ENCODE measurements at places on chromosomes 4 and X.
A peak's percentile ranks its signal among the peaks of the same experiment; 100 is the strongest.

DNA sequence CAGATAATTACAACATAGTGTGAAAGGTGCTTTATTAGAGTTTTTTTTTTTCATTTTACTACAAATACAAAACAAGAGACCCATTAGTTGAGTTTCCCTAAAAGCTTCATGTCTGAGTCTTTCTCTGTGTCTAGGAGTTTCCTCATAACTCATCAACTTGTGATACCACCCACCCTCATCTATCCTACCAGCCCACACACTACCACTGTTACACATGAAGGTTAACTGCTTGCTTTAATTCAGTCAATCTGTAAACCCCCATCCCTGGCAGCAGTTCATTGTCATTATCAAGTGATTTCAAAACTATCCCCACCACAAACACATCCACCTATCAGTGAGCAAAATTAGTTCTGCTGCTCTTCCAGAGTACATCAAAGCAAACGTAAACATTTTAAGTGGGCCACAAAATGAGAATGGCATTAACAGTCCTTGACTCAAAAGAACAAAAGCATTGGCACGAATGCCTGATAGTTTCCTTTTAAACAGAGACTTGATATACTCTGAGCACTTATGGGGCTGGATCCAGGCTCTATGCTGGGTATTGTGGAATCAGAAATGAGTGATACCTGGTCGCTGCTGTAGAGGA lies 331.6 kb upstream of the FAM241A start:
- DNase-seq: no peak

DNA sequence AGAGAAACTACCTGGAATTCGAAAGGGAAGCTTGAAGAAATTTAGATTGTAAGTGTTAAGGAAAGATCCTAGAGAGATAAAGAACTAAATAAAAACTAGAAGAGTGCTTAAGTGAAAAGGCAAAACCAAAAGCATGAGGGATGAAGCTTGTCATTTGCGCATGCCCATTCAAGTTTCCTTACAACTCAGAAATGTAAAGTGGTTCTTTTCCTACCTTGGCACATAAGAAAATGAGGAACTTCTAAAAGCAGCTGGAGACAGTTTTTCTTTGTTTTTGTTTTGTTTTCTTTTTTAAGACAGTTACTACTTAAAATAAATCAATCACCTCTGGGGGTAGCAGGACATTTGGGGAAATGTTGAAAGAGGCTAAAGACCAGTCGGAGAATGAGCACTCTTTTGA lies 1304.4 kb upstream of the PCDH7 start:
- DNase-seq: no peak

DNA sequence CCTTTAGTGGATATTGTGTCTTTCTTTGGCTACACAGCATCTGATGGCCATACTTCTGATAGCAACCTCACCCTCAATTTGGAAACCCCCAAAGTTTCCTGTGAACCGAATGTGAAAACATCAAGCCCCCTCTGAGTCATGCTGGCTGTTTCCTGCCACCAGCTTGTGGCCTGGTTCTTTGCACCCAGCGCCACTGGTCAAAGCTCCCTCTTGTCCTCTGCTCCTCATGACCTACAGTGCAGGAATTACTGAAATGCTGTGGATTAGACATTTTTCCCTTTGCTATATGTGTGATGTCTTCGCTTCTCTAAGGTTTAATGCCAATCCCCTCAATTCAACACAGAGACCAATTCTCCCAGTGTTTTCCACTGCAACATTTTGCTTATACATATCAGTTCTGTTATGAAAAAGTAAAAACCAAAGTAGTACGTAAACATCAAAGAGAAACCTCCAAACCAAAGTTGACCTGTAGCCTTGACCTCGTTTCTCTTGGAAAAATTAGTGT lies 224.0 kb upstream of the TENM3 start:
- no peak for DNase-seq

DNA sequence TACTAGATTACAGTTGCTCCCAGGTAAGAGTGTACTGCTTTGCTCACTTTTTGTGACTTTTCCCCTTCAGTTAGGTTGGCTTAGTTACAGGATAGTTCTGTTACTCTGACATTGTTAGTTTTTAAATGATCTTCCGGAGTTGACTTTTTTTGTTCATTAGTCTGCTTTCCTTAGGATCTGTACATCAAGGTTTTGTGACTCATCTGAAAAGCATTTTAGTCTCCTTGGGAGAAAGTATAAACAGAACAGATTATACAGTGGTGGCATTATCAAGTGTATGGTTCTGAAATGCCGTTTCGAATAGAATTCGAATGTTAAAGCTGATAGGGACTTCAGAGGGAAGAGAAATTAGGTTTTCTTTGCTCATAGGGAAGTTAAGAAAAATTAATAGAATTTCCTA lies 63.3 kb downstream of the USP9X start:
- peak; percentile 0 for DNase-seq

DNA sequence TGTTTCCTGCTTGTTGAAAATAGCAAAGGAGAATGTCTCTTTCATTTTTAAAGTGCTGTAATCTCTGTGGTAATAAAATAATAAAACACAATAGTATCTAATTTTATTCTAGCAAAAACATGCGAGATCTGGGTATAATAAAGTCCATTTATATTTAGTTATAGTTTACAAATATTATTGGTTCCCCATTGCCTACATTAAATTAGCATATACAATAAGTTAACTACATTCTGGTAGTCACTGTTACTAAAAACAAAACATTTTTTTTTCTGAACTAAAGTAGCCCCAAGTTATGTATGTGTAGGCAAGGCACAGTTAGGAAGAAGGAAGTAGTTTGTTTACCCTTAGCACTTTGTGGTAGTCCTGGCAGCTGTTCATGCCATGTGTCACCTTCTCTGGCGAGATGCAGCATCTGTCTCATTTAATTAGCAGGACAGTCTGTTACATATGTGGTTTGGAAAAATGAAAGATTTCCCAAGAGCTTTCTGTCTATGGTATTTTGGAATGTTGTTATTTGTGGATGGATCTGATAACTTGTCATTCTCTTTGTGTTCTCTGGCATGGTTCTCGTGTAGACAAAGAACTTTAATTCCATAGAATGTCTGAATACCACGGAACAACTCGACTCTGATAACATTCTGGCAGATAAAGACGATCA lies 231.3 kb upstream of the PITX2 start:
- peak; percentile 3 for DNase-seq

- no peak for DNase-seq
Observed at GRCh38 chr4:188728359-188728758, 589.1 kb downstream of the TRIML1 start.

GRCh38 chr4:109801895-109802319 lies at the start of gene CFI:
Gene CFI, minus strand, starts transcription at chr4:109801999. Its CDS starts 28 bp downstream, at chr4:109801971.
- no peak for DNase-seq

DNA sequence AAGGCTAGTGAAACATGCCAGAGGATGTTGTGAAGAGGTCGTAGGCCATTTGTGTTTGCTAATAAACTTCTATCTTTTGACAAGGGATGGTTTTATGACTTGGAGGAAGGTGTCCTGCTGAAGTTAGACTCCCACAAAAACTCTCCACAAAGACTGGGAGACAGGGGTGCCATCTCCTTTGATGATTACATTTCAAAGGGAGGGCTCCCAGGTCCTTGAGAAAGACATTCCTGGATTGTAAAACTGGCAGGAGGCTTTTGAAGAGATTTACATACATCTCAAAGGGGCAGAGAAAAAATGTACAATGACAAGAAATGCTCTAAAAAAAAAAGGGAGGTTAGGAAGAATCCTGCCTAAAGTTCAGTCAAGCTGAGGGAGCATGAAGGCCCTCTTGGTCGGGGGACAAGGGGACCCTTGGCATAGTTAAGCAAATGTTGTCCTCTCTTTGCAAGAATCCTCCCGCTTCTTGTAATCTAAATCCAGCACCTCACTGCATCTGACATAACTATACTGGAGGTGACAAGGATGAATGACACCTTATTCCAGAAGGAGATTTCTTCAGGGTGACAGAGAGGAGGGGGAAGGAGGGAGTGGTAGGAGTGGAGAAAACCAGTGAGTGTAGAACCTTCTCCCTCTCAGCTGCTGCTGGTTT lies 41.1 kb upstream of the MGST2 start:
- no peak for DNase-seq

DNA sequence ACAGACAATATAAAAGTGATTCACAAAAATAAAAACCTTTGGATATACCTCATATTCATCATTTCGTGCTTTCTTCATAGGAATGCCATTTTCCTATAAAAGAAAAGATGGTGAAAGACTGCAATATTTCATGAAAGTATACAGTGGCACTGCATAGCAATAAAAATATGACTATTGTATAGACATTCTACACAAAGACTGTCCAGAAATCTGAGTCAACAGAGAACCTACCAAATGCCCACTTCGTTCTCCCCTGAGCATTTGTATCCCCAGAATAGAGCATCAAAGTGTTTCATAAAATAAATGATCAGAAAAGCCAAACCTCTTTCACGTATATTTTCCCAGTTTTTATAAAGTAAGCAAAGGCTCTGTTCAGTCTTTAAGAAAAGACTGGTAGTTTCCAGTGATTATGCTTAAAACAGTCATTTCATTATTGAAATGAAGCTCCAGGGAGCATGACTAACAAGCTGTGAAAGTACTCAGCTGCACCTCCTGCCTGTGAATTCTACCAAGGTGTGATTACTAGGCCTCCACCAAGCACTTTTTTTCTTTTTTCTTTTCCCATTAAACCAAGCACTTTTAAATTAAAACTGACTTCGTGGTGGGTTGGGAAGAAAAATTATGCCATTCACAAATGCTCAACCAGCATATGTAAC lies 20.2 kb downstream of the PPA2 start:
- DNase-seq: no peak

- DNase-seq: no peak
Observed at GRCh38 chr4:100781435-100781834, 263.6 kb upstream of the EMCN start.

DNA sequence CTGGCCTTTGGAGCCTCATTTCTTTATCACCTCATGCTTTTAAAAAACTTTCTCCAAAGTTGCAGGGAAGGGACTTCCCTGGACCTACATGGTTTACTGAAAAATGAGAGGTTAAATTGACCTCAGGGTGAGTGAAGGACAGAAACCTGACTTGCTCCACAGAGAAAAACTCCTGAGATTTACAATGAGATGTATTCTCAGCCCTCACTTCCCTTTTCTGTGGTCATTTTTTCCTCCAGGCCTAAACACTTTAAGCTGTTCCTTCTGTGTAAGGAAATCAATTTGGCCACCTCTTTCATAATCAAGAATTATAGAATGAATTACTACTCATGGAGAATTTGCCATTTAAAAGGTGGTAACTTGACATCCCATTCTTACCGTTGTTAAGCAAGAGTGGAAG lies 77.9 kb downstream of the HPGD start:
- DNase-seq: no peak

DNA sequence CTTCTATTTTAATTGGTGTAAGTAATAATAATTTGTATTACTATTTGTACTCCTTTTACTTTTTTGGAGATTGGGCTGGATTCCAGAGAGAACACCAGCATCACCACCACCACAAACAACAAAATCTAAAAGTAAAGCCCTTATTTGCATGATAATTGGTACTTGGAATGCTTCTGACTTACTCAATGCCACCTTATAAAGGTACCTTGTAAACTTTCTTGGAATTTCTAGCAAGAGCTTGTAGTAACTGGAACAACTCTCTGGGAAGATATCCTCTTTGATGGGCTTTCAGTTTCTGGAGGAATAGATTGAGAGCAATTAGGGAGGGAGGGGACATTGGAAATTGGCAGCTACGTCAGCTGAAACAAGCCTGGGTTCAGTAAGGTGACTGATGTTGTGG lies 20.2 kb upstream of the PITX2 start:
- no peak for DNase-seq

- DNase-seq: no peak
Observed at GRCh38 chrX:74924449-74925224, 615 bp downstream of the NEXMIF start.

- DNase-seq: no peak
Observed at GRCh38 chrX:73561801-73562200, 1.2 kb upstream of the CHIC1 start.

DNA sequence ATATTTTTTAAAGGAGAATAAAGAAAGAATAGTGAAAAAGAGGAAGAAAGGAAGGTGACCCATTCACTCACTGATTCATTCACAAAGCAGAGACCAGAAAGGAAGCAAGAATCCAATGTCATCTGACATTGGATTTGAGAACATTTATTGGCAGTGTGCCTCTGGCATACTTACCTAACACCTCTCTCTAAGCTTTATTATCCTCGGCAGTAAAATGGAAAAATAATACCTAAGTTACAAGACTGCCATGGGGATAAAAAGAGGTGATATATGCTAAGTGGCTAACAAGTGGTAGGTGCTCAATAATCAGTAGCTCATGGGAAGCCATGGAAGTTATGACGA lies 41.6 kb upstream of the PPARGC1A start:
- DNase-seq: no peak

DNA sequence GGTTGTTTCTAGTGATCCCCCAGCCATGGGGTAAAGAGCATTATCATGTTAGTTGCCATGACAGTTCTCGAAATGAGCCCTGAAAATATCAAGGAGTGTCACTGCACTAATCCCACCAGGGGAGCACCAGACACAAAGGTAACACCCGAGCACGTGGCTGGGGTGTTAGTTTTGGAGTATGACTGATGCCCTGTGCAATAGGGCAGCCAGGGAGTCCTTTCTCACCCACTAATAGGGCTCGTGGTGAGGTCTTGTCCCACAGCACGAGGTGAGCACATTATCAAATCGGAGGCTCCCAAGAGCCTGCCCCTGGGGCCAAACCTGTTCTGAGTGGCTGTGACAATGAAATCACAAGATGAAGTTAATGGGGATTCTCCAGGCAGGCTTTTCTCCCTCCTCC lies 9.6 kb downstream of the MAMLD1 start:
- no peak for DNase-seq

DNA sequence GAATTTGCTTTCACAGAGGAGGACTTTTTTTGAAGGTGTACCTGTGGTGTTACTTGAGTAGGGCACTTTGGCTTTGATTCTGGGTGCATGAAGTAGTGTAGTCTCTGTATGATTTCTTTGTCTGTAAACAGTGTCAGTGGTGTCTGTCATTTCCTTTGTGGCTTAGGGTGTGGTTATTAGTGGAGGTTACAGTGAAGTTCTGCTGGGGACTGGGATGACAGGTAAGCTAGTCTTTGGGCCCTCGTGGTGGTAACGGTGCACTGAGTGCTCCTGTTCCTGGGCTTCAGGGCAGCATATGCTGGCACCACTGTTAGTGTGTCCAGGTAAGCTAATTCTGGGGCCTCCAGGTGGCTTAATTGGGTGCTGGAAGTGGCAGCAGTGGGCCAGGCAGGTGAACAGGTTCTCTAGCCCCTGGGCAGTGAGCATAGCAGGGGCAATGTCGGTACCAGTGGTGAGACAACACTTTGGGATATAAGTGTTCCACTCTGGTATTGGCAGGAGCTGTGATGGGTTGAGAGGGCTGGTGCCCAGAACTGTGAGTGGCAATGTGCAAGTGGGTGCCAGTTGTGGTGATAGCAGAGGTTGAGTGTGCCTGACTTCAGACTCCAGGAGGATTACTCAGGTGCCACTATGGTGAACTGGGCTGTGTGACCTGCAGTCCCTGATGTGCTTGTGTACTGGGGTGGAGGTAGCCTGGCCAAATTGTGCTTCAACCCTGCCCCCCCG lies 26.0 kb upstream of the VSIG1 start:
- DNase-seq: no peak

GRCh38 chr4:150849016-150849415 lies 166.1 kb downstream of the LRBA start:
- peak; percentile 5 for DNase-seq

- DNase-seq: no peak
Observed at GRCh38 chr4:112449708-112450107, 66.3 kb downstream of the NEUROG2 start.
